Esophagus muscularis mucosa (tissue), 4 donors: ENCODE measurements at places on chromosomes 1 and 21. TPM values are rescaled to one million over a fixed set of nuclear protein-coding genes. Genes with fewer than 3 reads are reported as not detected.

LHX8 gene
- not detected for total RNA-seq

NBPF4 gene
- total RNA-seq = not detected

WNT9A gene
- total RNA-seq = 7.5 TPM

NTRK1 gene
- 0.58 TPM for total RNA-seq

- peak overlapping the region; percentile 88 for H3K4me3 ChIP-seq
- H3K36me3 ChIP-seq = peaks cover 5% of the 10 kb centered on the region
- H3K4me1 ChIP-seq = peaks cover 57% of the 10 kb centered on the region
- DNase-seq = no peak
These were observed 976 bp downstream of the SSBP3 start for GRCh38 chr1:54404939-54405897.

- H3K4me1 ChIP-seq = peaks cover 1% of the 10 kb centered on the region
- H3K36me3 ChIP-seq = no peaks in the 10 kb centered on the region
- no peak overlapping the region for H3K27ac ChIP-seq
- no peaks in the 10 kb centered on the region for H3K27me3 ChIP-seq
- DNase-seq = no peak
These were observed 141.8 kb downstream of the HIVEP3 start for GRCh38 chr1:41776891-41777441.

GRCh38 chr1:36525166-36525565 is 42.5 kb upstream of the CSF3R start:
- H3K36me3 ChIP-seq = no peaks in the 10 kb centered on the region
- DNase-seq = no peak
- no peaks in the 10 kb centered on the region for H3K27me3 ChIP-seq
- H3K27ac ChIP-seq = no peak overlapping the region

DNA sequence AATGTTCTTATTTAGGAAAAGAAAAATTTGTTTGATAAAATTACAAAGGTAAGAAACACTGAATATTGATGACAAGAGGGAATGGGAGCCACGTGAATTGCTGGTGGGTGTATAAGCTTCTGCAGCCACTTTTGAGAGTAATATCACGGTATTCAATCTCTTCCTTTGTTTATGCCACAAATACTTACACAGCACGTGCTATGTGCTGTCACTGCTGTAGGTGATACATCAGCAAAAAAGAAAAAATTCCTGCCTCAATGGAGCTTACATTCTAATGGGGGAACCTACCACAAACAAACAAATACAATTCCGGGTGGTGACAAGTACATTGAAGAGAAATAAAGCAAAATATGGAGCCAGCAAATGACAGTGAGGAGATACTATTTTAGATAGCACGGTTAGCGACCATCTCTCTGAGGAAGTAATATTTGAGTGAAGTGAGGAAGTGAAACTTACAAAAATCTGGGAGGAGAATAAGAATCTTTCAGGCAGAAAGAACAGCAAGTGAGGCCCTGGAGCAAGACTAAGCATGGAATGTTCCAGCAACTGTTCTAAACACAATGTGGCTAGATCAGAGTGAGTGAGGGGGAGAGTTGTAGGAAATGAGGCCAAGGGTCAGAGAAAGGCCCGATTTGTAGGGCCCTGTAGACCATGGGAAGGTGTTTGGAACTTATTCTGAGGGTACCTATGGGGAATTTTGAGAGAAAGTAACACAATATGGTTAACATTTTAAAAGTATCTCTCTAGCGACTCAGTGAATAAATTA is 2.6 kb upstream of the FCRLB start:
- H3K27me3 ChIP-seq = no peaks in the 10 kb centered on the region
- H3K4me3 ChIP-seq = no peak overlapping the region
- no peaks in the 10 kb centered on the region for H3K4me1 ChIP-seq
